Fibroblast of lung (primary cell): ENCODE measurements at places on chromosomes 2 and 18. TPM values are rescaled to one million over a fixed set of nuclear protein-coding genes. Genes with fewer than 3 reads are reported as not detected.

IL18RAP gene
- polyA plus RNA-seq = not detected in 2 replicates

NGEF gene
- 0.24 and 9.7 TPM in 2 replicates for polyA plus RNA-seq

EHBP1 gene
- 144 and 191 TPM in 2 replicates for polyA plus RNA-seq

MARCHF4 gene
- polyA plus RNA-seq = 3.6 and 7.3 TPM in 2 replicates

DNA sequence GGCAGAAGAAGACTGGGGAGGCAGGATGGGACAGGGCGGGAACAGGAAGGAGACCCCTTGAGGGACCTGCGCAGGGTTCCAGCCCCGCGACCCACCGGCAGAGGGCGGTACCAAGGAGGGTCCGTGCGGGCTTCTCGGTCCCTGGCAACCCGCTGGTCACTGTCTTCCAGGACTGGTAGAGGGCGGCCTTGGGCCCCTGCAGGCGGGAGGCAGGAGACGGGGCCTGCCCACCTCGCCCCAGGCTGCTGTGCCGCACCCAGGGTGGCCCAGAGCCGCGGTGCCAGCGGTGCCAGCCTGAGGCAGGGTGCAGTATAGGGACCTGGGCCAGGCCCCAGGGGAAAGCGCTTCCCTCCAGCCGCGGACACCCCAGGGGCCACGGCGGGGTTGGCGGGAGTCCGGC is 34.5 kb downstream of the NEURL3 start:
- peak; percentile 31 for DNase-seq

DNA sequence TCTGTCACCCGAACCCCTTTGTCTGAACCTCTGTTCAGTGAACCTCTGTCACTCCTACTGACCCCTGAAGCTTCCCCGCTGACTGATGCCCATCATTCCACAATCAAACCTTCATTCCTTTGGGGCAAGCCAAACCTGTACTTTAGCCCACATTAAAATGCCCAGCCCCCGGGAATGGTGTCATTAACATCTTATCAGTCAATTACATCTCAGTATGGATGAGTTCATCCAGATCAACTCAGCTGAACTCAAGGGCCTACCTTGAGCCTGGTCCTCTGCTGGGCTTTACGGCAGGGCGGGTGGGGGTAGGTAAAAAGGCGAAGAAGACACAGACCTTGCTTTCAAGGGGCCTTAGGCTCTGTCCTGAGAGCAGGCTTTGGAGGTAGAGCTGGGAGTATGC is 154.4 kb upstream of the SMAD2 start:
- no peak for DNase-seq

DNA sequence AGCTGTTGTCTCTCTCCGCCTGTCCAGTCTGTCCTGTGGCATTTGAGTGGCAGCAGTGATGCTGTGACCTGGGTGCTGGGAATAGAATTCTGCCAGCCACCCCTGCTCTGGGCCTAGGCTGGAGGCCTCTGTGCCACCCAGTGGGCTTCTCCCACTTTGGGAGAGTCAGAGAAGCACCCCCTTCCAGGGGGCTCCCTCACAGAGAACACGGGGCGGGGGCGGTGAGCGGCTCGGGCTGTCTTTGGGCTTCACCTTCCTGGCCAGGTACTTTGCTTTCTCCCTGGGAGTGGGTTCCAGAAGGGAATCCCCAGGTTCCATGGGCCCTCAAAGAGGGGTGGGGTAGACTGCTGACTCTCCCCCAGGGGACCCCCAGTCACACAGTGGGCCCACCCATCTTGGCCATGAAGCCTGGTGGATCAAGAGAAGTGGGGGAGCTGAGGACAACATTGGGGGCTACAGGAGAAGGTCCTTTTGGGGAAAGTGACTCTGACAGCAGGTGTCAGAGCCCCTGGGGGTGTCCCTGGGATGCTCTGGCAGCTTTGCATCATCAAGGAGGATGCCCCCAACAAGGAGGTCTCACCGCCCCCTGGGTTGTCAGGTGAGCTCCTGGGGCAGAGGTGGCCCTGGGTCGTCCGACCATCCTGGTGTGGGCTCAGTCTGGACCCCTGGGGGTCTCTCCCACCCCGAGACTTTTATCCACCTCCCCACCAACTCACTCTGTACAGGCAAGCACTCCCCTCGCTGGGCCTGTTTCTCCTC is 18.8 kb upstream of the BOK start:
- DNase-seq = no peak

GRCh38 chr2:73386342-73386868 is 769 bp downstream of the ALMS1 start:
- no peak for DNase-seq
